Vagina (tissue), 2 donors: ENCODE measurements at places on chromosomes 2 and 18.

DNA sequence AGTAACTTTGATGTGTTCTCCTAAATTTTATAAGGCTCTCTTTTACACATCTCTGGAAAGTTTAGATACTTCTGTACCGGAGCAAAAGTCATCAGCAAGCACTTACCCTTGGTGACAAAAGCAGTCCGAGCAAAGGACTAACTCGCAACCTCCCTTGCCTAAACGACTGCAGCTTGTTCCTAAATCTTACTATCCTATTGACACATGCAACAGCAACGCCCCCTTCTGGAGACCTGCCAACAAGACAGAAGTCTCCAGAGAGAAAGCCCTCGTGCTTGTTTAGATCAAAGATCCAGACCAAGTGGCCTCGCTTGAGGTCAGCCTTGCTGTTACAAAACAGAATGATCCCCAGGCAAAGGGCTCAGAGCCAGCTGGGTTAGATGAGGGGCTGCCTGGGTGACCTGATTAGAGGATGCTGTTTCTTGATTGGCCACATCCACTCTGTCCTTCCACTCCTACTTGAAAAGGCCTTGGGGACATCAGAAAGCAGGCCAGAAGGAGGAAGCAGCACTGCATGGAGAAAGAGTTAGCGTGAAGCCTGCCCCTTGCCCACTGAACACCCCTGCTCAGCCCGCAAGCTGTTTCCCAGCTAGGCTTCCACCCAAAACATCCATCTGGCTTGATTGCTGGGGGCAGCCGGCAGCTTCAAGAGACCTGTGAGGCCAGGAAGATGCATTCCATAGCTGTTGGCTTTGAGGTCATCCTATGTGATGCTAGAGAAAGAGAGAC lies 94.3 kb downstream of the HNRNPLL start:
- DNase-seq, result no peak

- no peak for DNase-seq
Measured at GRCh38 chr2:48107326-48107925, 201.1 kb upstream of the FBXO11 start.

DNA sequence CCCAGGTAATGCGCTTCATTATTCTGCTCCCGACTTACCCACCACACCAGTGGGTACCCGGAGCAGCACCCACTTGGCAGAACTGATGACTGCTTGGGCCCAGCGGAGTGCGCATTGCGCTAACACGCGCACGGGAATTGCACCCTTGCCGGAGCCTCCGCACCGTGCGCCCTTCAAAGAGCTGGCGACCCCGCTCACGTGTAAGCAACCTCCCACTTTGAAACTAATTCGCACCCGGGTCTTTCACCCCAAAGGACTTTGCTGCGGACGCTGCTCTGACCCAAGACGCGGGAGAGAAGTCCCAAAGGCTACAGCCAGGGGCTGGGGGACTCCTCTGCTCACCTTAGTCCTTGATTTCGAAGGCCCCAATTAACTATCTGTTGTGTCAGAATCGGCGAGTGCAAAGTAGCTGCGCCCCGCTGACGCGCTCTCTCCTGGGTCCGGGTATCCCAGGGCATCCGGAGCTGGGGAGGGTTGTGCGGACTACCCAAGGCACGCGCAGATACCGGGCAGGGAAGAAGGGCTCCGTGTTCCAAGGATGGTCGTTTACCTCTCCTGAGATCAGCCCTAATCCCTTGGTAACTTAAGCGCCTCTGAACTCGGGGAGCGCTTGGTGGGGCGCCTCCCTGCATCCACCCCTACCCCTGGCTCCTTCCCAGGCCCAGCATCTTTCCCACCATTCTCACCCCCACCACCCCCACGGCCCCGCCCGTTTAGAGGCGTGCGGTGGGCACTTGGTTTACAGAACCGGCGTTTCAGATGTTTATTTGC lies 13.1 kb upstream of the SATB2 start:
- no peak for DNase-seq

DNA sequence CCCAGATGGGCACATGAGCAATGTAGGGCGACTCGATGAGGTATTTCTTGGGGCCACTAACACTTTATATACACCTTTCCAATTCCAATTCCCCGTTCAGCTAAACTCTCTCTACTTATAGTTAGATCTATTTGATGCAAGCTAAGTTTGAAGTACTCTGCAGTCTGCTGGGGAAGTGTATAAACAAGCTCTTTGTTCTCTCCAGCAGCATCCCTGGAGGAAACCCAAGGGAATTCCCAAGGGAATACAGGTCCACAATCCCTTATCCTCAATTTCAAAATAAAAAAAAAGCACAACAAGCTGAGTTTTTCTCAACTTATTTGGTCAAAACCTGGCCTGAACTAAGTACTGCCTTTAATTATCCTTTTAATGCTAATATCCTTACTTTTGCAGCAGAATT lies 433.3 kb downstream of the NBAS start:
- DNase-seq, result no peak

GRCh38 chr2:177711483-177712265 lies 319.1 kb downstream of the AGPS start:
- no peak for DNase-seq

GRCh38 chr18:13377496-13377895 lies 158.9 kb downstream of the LDLRAD4 start:
- peak; percentile 34 for DNase-seq
